T1000 (cell line): ENCODE measurements at places on chromosomes 4 and X.

- no peak for DNase-seq
Observed at GRCh38 chr4:161252520-161253141, 911.2 kb downstream of the FSTL5 start.

DNA sequence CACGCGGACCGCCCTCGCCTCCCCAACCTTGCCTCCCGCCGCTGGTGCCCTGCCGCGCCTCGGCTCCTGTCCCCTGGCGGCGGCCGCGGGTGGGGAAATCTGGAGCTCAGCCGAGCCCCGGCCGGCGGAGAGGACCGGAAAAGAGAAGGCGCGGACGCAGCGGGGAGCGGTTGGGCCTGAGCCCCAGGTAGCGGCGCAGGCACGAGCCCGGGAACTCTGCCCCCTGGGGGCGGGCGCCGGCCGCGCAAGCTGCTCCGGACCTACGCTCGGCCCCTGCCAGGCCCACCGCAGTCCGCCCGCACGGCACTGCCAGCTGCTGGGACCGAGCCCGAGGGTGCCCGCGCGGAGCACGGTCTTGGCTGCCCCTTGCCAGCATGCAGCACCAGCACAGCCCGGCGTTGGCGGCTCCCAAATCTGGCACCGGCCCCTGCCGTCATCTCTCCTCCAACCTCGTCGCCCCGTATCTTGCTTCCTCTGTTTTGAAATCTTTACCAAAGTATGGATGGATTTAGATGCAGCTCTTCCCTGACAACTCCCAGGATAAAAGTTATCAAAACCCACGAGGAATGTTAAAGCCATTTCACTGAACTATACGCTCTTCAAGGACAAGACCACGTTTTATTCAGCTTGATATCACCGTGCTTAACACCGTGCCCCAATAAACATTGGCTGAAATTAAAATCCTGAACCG lies at the start of gene PRSS12:
PRSS12 (minus strand) TSS at position 161 of the 691 bp plus-strand sequence. CDS start 283 bp downstream, outside the sequence.
- peak; percentile 82 for DNase-seq

- DNase-seq = no peak
Observed at GRCh38 chrX:122135070-122135469, 1049.0 kb upstream of the GRIA3 start.

- no peak for DNase-seq
Observed at GRCh38 chrX:119177278-119177677, 49.7 kb upstream of the KIAA1210 start.
